ENCODE measurements at places on chromosomes 1 and 21. TPM values are rescaled to one million over a fixed set of nuclear protein-coding genes. Genes with fewer than 3 reads are reported as not detected.

Gene HCN3
- 4.0 TPM for polyA plus RNA-seq

Gene IQCC
- polyA plus RNA-seq: 3.8 TPM

Gene PRAMEF9
- polyA plus RNA-seq: not detected

Gene FH
- 63.6 TPM for polyA plus RNA-seq

Gene SH2D2A
- polyA plus RNA-seq: 0.49 TPM

Gene NECTIN4
- polyA plus RNA-seq: 0.43 TPM

Gene COL16A1
- polyA plus RNA-seq: 121 TPM

Gene PBX1
- 55.4 TPM for polyA plus RNA-seq

Gene CCDC27
- 0.14 TPM for polyA plus RNA-seq

Gene C1orf159
- polyA plus RNA-seq: 7.8 TPM
